ENCODE measurements at places on chromosomes 11 and 22. TPM values are rescaled to one million over a fixed set of nuclear protein-coding genes. Genes with fewer than 3 reads are reported as not detected.

OR2AG2 gene
- 0.26 TPM for total RNA-seq

- DNase-seq: peak; percentile 17
These were observed 153.3 kb upstream of the RAG2 start for GRCh38 chr11:36751335-36751781.

- no peak for DNase-seq
These were observed 5.8 kb downstream of the SLC22A9 start for GRCh38 chr11:63375434-63375833.

DNA sequence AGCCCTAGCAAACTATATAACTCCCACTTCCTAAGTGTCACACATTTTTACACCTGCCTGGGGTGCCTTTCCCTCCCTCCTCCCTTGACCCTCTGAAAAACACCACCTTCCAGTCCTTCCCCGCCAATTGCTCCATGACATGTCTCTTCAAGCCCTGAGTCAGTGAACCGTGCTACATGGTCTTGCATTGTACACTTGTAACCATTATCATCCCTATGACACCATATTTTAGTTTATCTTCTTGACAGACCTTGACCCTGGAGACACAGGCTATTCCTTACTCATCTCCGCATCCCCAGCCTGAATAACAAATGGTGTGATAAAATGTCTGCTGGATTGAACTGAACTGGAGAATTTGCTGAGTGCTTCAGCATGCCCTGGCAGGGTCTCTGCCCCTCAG is 36.9 kb downstream of the TNKS1BP1 start:
- DNase-seq: no peak

Data from body of pancreas (tissue), 4 donors.